Fibroblast of pulmonary artery (primary cell): ENCODE measurements at places on chromosomes 4 and X.

DNA sequence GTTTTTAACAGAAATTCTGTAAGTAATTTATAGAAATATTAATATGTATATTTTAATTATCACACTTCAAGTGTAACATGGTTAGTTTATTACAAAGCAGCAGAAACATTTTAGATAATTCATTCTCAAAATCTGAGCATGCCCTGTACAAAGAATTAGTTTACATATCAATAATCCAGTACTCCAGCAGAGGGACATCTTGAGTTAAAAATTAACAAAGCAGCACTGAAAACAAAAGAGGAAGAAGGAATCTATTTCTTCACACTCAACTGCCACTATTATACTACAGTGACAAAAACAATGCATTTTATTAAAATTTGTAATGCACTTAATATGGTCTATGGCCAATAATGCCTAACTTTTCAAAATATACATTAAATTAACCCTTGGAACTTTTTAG lies 179.1 kb upstream of the KLHL4 start:
- DNase-seq, result peak; percentile 53

- no peak for DNase-seq
Observed at GRCh38 chrX:46754586-46755061, 4.3 kb downstream of the SLC9A7 start.

GRCh38 chr4:41391271-41391670 lies 134.5 kb downstream of the UCHL1 start:
- DNase-seq, result no peak

DNA sequence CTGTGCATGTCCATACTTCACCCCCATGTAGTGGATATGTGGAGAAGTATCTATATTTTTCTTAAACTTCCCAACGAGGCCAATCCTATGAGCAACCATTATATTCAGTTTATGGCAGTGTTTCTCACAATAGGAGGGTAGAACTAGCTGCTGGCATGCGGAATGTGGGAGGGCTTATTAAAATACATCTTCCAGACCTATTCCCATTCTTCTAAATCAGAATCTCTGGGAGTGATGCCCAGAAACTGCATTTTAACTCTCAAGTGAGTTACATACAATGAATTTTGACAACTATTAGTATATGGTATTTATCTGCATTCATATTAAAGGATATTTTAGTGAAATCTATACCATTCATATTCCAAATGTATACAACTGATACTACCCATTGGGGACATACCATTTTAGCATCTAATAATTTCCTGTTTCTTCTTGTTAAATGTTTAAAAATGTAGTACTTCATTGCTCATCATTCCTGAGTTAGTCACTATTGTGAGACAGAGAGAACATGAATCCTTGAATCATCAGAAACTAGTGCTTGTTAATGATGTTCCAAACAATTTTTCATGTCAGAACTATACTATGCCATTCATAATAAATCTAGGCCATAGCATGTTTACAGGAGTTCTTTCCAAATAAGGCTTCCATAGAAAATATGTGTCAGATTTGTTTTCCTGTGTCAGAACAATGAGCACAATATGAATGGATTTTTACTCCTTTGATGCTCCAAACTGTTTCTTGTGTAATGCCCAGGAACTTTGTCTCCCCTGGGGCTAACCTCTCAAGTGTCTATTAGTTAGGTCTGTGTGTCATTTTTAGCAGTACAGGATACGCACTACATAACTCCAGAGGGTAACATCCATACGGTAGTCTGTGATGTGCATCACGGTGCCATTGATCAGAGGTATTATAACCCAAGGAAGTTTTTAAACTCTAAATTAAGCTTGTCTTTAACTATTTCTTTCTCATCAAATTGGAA lies 198.8 kb upstream of the BMP3 start:
- DNase-seq, result peak; percentile 9

DNA sequence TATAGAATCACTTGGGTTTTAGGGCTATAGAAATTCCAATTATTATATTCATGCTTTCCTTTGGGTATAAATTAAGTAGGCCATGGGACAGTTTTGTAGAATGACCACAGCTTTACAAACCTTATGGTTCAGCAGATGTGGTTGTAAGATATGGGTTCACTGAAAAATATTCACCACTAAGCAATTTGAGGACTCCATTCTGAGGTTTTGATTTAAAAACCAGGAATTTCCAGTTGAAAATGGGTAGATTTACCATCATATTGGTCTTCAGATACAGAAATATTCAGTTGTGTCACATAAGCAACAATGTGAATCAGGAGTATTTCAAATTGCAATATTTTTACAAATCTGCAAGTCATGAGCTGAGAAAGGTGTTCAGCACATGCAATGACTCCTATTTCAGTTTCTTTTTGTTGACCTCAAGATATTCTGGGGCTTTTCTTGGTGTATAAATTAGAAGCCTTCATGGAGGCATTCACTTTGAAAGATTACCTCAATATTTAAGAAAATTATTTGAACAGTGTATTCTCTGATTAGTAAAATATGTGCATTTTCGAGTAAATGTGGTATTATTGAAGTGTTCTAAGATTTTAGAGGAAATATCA lies 218.4 kb upstream of the HCCS start:
- no peak for DNase-seq

GRCh38 chrX:20267931-20268701 lies 1.4 kb upstream of the RPS6KA3 start:
- DNase-seq, result peak; percentile 28

- peak; percentile 91 for DNase-seq
Observed at GRCh38 chrX:49184294-49185281, 1.6 kb downstream of the PRICKLE3 start.

DNA sequence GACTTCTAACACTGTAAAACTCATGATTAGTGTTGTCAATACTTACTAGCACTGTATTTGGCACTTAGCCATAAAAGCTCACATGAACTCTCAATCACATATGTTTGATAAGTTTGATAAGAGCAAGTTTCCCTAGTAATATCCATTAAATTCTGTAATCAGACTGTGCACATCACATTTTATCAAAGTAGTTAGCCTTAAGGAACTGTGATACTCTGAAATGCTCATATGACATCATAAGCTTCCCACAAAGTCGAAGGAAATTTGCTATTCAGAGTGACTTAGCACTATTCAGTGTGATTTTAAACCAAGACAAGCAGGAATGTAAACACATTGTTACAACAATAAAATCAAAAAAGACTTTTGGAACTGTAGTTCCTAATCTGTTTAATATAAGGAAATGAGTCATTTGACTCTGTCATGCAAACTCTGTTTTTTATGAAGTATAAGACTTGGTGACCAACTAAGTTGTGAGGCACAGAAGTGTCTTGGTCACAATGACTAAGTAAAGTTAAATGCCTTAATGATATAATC lies 6.7 kb downstream of the SLC7A11 start:
- peak; percentile 96 for DNase-seq

- peak; percentile 12 for DNase-seq
Observed at GRCh38 chr4:139834981-139835391, 169.4 kb downstream of the MGST2 start.

- DNase-seq, result no peak
Observed at GRCh38 chrX:48520455-48520854, 1.2 kb upstream of the EBP start.

GRCh38 chr4:113548303-113548702 lies 213.2 kb downstream of the CAMK2D start:
- DNase-seq, result no peak

- DNase-seq, result peak; percentile 75
Observed at GRCh38 chr4:1870328-1870577, 940 bp upstream of the NSD2 start.

DNA sequence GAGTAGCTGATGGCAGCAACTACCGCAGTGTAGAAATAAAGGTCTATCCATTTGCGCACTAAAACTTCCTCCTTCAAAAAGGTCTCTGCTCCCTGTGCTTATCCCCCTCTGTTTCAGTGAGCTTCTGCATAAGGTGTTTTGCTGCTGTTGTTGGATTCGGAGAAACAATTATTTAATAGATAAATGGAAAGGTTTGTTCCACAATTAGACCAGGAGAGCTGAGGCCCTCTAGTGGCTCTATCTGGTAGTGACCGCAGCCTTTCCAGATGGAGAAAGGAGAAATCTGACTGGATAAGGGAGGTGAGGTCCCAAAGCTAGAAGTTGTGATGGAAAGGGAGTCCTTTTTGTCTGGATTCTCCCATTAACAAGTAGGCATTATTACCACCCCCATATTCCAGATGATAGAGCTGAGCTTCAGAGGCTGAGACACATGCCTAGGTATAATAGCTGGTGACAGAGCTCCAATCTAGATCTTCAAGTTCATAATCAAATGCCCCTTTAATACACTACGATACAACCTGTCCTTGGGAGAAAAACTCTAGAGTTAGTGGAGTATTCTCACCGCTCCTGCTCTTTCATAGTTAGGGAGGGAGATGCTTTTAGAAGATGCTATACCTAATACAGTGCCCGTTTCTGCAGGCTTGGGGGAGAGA lies 5.1 kb upstream of the GABRQ start:
- peak; percentile 48 for DNase-seq

- DNase-seq, result peak; percentile 61
Observed at GRCh38 chr4:166252487-166253402, 379.7 kb downstream of the TLL1 start.

GRCh38 chr4:185369731-185370130 lies 26.0 kb downstream of the LRP2BP start:
- DNase-seq, result peak; percentile 26

DNA sequence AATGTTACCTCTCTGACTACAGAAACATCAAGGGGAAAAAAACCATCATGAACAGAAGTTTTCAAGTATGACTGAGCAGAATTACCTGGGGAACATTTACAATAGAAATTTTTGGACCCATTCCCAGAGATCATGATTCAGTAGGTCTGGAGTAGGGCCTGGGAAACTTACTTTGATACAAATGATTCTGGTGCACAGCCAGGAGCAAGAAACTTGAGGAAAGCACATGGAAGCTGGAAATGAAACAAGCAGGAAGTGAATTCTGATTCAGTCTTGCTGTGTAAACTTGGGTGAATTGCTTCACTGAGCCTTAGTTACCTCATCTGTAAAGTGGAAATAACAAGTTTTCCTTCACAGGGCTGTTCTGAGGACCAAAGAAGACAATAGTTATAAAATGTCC lies 192.5 kb upstream of the TAPT1 start:
- DNase-seq, result peak; percentile 90

DNA sequence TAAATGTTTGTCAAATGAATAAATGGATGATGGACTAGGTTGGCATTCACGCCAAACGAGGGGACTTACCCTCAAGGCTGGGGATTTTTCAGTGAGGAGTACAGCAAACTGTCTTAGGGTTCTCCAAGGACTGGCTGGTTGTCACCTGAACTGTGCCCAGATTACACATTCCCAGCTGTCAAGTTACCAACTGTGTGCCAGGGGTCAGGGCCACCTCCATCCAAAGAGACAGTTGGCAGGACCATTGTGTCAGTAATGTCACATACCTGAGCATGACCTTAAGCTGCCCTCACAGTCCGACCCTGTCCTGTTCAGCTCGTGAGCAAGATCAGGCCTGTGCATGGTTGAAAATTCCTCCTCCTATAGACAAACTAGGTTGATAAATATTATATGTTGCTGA lies 116.7 kb downstream of the MID1IP1 start:
- DNase-seq, result no peak

- DNase-seq, result no peak
Observed at GRCh38 chrX:30495468-30495867, 82.1 kb downstream of the TASL start.

DNA sequence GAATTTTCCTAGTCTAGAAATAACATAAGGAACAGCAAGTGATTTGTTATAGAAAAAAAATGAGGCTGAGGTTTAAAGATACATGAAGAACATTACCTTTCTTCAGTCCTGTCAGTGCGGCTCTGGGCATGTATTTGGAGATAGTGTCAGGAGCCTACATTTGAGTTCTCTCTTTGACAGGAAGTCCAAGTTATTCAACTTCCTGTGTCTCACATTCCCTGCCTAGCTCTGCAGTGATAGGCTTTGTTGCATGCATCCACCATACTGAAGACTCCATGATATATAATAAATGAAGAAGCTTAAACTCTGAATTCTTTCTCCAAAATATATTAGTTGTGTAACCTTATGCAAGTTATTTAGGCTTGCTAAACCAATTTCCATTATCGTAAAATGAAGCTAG lies 148.7 kb downstream of the RELL1 start:
- no peak for DNase-seq

GRCh38 chrX:56968980-56969379 lies 26.4 kb downstream of the SPIN3 start:
- no peak for DNase-seq

DNA sequence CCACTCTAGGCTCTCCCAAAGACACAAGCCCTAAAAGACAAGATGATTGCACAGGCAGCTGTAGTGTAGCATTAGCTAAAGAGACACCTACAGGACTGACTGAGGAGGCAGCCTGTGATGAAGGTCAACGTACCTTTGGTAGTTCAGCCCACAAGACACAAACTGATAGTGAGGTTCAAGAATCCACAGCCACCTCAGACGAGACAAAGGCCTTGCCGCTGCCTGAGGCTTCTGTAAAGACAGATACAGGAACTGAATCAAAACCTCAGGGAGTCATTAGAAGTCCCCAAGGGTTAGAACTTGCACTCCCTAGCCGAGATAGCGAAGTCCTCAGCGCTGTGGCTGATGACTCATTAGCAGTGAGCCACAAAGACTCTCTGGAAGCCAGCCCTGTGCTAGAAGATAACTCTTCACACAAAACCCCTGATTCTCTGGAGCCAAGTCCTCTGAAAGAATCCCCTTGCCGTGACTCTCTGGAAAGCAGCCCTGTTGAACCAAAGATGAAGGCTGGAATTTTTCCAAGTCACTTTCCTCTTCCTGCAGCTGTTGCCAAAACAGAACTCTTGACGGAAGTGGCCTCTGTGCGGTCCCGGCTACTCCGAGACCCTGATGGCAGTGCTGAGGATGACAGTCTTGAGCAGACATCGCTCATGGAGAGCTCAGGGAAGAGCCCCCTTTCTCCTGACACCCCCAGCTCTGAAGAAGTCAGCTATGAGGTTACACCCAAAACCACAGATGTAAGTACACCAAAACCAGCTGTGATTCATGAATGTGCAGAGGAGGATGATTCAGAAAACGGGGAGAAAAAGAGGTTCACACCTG lies 306.3 kb downstream of the ANK2 start:
- peak; percentile 92 for DNase-seq

GRCh38 chrX:70592091-70592490 lies 147.5 kb downstream of the DLG3 start:
- DNase-seq, result peak; percentile 60

DNA sequence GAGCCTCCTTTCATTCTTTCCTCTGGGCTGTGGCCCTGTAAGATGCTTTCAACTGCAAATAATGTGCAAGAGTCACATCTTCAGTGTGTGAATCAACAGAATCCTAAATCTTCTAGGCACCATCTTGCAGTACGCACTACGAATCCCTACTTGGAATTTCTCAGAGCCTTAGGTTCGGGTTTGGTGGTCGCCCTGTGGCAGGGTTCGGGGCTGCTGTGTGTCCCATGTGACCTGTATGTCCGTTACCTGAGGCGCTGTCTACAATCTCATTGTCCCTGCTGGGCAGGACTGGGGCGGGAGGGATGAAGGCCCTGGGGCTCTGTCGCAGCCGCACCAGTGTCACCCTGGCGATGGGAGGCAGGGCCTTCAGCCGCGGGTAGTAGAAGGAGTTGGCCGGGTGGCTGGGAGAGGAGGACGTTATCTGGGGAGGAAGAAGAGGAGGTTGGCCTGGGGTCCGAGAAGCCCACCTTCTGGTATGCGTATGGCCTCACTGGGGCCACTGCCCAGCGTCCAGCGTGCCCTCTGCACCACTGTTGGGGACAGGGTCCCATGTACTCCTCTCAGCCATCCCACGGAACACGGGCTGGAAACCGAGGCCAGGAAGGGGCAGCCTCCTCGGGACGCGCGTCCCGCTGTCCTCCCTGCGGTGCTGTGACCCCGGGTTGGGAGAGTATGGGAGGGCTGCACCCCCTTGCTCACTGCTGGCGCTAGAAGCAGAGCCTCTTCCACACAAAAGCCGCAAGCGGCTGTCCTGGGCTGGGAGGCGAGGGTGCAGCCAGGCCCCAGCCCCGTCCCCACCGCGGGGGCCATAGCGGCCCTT lies 2.0 kb downstream of the SPON2 start:
- DNase-seq, result no peak
